Non-pigmented ciliary epithelial cell (primary cell): ENCODE measurements at places on chromosomes 6 and 20.

GRCh38 chr20:51439160-51439689, 103.3 kb downstream of the NFATC2 start:
- no peak for DNase-seq

- DNase-seq: no peak
These were observed 158.6 kb upstream of the RIMS1 start for GRCh38 chr6:71727632-71728294.

DNA sequence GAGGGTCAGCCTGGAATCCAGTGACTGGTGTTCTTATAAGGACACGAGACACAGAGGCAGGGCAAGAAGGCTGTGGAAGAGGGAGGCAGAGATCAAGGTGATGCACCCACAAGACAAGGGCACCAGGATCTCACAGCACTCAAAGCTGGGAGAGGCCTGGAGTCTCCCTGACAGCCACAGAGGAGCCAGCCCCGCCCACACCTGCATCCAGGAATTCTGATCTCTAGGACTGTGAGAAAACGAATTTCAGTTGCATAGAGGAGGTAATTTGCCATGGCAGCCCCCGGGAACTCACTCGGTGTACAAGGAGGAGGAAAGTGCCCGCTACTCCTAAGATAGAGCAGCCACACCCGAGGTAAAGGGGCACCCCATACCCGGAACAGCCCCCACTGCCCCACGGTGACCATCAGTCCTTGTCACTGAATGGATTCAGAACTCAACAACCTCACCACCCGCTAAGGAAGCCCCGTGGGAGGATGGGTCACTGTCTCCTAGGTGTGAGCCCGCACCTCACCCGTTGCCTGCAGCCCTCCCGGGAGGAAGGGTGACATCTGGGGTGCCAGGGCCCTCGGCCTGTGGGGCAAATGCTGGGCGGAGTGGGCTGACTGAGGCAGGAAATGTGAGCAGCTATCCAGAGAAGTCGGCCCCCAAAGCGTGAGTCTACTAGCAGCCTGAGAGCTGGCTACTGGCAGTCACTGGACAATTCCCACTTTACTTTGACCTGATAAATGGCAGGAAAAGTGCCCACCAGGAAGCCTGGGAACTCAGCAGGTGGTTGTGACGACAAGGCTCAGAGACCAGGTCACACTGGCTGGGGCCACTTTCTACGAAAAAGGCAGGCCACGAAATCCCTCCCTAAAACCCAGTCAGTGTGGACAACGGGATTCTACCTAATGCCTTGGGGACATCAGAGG, 22.4 kb downstream of the DLL1 start:
- DNase-seq: no peak

GRCh38 chr6:134609716-134610261, 291.9 kb upstream of the SGK1 start:
- DNase-seq: no peak

GRCh38 chr6:122042960-122043735, 356.3 kb upstream of the HSF2 start:
- no peak for DNase-seq

DNA sequence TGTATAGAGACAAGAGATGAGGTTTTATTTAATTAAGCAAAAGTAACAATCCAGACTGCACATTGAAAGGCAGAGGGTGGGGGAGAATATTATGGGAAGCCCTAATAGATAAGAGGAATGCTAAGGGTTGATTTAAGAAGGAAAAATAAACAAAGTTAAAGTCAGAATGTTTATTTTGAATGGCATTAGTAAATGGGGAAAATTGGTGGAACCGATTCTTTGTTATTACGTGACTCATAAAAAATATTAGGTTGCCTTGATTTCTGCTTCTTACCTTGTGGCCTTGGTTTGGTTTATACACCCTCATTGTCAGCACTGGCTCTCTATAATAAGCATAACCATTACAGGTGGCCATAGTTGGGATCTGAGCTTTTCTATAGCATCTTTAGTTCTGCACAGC, 674.8 kb upstream of the CITED2 start:
- no peak for DNase-seq

DNA sequence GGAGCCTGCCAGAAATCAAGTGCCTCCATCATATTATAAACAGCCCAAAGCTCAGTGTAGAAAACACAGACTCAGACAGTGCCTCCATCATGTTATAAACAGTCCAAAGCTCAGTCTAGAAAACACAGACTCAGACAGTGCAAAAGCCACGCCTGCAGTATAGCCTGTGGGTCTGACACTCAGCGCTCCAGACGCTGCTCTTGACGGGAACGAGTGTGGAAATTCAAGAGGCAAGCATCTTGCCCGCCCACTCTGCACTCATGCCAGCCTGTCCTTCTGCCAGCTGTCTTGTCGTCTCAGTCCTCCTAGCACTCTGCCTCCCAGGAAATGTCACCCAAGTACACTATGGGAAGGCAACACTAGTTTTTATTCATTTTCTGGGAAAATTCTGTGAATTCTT, 274.2 kb upstream of the CDH4 start:
- DNase-seq: no peak

- no peak for DNase-seq
These were observed 762.4 kb upstream of the SLC35B3 start for GRCh38 chr6:9197726-9198125.

DNA sequence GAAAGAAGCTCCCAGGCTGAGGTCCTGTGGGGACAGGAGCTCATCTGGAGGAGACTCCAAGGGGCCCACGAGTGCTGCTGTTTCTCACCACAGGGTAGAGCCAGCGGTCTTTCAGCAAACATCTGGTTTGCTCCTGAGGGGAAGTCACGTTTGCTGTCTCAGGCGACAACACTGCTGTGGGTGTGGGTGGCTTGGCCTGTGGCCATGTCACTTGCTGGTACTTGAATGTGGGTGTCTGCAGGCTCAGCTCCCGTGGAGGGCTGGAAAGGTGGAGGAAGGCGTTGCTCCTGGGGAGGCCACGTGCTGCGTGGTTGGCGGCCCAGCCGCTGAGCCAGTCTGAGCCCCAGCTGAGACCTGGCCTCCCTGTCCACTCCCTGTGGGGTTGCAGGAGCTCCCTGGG, 52.8 kb upstream of the MPC1 start:
- DNase-seq: no peak

DNA sequence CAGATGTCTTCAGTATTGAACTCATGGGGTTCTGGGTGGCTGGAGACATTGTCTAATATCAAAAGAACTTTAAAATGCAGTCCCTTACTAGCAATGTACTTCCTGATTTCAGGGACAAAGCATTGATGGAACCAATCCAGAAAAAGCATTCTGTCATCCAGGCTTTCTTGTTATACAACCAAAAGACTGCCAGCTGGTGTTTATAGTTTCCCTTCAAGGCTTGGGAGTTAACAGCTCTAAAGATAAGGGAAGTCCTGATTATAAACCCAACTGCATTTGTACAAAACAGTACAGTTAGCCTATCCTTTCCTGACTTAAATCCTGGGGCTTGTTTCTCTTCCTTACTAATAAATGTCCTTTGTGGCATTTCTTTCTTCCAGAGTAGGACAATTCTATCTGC, 160.0 kb downstream of the COL21A1 start:
- peak; percentile 30 for DNase-seq

GRCh38 chr20:35595901-35596300, 19.7 kb upstream of the SPAG4 start:
- DNase-seq: no peak

- no peak for DNase-seq
These were observed 3.7 kb downstream of the TFAP2D start for GRCh38 chr6:50716899-50717509.

GRCh38 chr6:159213405-159213804, 44.2 kb downstream of the FNDC1 start:
- no peak for DNase-seq

GRCh38 chr6:41548098-41548840, 2.1 kb downstream of the FOXP4 start:
- DNase-seq: no peak

DNA sequence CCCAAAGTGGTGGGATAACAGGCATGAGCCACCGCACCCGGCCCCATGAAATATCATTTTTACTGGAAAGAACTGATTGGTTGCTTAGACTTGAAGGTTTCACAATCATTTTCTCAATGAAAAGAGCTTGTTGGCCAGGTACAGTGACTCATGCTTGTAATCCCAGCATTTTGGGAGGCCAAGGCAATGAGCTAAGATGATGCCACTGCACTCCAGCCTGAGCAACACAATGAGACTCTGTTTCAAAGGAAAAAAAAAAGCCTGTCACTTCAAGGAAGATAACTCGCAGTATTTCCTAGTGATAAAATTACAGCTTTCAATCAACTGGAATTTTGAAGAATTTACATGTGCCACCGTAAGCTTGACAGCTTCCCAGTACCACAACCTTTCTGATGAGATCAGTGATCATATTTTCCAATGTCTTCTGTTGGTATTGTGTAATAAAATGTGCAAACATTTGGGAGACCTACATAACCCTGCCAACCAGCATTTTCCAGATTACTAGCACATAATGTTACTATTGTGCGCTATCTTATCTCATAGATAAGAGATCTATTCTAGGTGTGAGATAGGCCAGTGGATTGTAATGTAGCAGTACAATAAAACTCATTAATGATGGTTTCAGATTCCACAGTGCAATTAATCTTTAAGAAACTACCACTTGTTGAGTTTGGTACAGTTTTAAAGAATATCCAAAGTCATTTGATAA, 7.2 kb downstream of the PNLDC1 start:
- DNase-seq: no peak

DNA sequence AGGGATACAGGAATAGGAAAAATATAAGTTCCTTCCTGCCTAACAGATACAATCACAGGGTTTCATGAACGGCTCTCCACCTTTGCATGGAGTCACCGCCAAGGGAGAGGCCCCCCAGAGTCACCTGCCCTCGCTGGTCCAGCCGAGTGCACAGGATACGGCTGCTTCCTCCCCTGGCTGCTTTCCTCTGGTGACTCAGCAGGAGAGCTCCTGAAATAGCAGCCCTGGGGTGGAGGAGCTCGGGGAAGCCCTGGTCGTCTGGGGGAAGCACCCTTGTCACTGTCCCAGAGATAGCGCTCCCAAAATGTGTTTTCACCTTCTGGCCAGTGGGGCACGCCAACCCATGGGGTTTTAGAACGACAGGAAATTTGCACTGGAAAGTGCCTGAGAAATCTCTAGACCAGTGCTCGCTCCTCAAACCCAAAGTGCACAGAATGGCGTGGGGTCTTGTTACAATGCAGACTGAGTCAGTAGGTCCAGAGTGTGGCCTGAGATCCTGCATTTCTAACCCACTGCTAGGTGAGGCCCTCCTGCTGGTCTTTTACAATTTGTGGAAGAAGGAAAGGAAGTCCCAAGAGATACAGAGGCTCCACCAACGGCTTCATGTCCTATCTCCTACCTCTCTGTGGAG, 35.9 kb upstream of the FAM50B start:
- no peak for DNase-seq

DNA sequence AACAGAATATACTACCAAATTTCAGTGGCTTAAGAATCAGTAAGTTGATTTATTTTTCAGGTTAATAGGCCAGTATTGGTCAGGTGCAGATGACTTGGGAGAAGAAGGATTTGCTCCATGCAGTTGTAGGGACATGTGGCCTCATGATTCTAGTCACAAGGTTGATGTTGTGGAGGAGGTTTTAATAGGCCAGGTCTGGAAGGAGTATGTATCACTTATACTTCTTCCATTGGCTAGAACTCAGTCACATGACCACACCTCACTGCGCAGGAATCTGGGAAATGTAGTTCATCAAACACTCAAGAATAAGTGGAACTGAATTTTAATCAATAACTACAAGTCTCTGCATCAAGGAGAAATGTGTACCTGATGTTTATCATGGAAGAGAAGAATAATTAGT, 281.5 kb upstream of the QKI start:
- DNase-seq: no peak

- no peak for DNase-seq
These were observed 13.0 kb downstream of the TMEM181 start for GRCh38 chr6:158572653-158573541.

DNA sequence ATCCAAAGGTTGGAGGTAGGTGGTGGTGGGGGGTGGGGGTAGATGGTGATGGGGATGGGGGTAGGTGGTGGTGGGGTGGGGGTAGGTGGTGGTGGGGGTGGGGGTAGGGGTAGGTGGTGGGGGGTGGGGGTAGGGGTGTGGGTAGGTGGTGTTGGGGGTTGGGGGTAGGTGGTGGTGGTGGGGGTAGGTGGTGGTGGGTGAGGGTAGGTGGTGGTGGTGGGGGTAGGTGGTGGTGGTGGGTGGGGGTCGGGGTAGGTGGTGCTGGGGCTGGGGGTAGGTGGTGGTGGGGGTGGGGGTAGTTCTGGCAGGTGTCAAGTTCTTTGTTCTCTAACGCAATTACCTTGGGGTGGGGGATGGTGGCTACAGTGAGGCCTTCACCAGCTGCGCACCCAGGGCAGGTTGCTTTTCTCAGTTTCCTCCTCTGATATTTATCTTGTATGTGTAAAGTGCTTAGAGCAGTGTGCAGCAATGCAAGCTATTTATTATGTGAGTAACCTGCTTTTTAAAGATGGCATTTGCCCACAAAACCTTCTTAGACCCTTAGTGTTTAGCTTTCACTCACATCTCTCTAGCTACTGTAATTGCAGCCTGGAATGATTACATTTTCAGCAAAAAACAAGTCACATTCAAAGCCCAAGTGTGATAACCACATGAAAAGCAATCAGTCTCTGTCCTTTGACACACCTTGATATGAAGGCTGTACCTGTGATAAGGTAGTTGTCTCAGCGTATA, 8.2 kb upstream of the CCDC167 start:
- no peak for DNase-seq

DNA sequence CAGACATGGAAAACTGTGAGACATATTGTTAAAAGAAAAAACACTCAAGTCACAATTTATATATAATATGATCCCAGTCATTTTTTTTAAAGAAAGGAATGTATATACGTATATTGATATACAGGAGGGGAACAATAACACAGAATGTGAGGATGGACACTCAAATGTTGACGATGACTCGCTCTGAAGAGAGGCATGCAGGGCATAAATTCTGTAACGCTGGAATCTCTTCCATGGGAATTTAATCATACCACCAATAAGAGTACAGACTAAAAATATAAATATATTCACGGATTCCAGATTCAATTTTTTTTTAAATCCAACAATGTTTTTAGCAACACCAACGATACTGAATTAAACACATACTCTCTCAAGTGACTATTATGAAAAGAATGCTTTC, 106.9 kb upstream of the CCDC28A start:
- DNase-seq: no peak
